ENCODE measurements at places on chromosomes 11 and 22.

- no peak for DNase-seq
Observed at GRCh38 chr22:50479721-50480120, 1.6 kb upstream of the ADM2 start.

GRCh38 chr22:21669026-21669425, 3.2 kb downstream of the PPIL2 start:
- no peak for DNase-seq

- no peak for DNase-seq
Observed at GRCh38 chr11:125351868-125352250, 144.2 kb downstream of the FEZ1 start.

GRCh38 chr11:74004759-74005615, 3.9 kb downstream of the UCP3 start:
- DNase-seq = peak; percentile 73

DNA sequence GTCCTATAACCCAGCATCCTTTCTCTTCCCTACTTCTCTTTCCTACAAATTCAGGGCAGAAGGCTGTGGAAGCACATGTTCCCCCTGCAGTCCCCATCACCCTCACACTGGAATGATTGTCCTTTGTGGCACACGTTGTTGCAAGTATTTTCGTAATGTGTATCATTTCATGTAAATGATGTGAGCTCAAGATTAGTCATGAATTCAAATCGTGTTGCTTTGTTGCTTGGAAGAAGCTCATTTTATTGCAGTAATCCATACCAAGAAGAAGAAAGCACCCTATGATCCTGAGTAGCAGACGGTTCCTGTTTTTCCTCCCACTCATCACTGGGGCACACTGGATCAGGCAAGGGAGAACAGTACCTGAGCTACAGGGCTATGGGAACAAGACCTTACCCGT, 173.4 kb downstream of the NCAM1 start:
- no peak for DNase-seq

GRCh38 chr11:35905646-35906276, 38.1 kb upstream of the LDLRAD3 start:
- no peak for DNase-seq

DNA sequence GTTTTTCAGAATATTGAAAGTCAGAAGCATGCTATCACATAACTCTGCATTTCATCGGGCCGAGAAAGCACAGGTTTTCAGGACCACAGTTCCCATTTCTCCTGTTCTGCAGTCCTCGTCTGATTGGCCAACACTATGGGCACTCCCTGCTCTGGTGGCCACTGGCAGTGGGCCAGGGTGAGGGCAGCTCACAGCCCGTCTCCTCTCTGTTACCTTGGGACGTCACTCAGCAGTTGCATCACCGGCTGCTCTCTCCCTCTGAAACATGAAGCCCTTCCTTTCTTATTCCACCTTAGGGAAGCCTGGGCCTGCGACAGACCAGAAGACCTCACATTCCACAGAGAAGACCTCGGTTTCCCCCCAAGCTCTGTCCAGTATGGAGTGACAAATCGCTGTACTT, 11.4 kb upstream of the MICAL3 start:
- no peak for DNase-seq

GRCh38 chr11:84812471-84812969, 814.6 kb downstream of the DLG2 start:
- no peak for DNase-seq

DNA sequence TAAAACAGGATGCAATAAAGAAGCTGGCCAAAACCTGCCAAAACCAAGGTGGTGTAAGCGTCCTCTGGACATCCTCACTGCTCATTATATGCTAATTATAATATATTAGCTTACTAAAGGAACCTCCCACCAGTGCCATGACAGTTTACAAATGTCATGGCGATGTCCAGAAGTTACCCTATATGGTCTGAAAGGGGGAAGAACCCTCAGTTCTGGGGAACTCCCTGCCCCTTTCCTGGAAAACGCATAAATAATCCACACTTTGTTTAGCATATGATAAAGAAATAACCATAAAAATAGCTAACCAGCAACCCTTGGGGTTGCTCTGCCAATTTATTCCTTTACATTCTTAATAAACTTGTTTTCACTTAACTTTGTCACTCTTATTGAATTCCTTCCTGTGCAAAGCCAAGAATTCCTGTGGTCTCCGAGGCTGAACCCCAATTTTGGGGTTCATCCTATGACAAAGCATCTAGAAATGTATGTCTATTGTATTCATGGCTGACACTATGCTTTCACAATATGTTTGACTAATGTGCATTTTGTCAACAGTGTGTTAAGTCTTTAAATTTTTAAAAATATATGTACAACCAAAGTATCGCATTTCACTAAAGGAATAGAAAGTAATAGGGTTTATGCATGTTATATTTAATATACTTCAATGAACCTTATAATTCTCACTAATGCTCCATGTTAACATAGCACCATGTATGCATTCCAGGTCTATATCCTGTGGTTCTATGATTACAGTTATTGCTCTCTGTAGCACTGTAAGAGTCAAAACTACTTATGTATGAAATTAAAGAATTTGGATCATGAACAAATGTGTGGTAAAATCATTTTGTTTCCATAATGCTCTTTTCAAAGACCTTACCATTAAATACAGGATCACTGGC, 25.1 kb downstream of the LGR4 start:
- no peak for DNase-seq

DNA sequence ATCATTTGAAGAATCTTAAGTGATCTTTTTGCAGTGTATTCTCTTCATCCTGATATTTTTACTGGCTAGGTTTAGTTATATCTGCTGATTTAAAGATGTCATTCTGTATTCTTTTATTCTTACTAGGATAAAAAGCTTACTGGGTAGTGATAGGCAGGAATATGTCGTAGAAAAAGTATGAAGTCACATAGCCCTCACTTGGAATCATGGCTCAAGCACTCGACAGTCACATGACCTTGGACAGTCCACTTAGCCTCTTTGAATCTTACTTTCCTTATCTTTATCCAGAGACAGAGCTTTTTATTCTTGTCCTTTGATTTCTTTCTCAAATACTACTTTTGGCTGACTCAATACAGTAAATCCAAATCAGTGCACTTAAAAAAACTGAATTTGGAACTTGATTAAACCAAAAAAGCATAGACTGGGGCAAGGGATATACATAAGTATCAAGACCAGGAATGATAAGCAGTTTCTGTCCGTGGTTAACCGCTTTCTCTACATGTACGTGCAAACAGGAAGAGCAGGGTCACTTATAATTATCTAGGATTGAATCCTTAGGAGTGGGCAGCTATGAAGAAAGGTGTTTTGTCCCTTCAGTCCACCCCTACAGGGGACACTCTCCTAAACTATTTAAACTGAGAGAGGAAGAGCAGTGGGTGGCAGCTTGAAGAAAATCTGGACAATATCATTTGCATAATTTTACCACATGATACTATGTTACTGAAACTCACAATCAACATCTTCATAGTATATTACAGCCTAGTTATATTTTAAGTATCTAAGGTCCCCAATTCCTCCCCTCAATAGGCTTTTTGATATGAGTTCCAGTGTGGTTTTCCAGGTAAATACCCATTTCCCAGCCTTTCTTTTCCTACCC, 8.0 kb downstream of the MMP7 start:
- no peak for DNase-seq

GRCh38 chr11:112728288-112728687, 232.9 kb upstream of the NCAM1 start:
- DNase-seq = no peak

DNA sequence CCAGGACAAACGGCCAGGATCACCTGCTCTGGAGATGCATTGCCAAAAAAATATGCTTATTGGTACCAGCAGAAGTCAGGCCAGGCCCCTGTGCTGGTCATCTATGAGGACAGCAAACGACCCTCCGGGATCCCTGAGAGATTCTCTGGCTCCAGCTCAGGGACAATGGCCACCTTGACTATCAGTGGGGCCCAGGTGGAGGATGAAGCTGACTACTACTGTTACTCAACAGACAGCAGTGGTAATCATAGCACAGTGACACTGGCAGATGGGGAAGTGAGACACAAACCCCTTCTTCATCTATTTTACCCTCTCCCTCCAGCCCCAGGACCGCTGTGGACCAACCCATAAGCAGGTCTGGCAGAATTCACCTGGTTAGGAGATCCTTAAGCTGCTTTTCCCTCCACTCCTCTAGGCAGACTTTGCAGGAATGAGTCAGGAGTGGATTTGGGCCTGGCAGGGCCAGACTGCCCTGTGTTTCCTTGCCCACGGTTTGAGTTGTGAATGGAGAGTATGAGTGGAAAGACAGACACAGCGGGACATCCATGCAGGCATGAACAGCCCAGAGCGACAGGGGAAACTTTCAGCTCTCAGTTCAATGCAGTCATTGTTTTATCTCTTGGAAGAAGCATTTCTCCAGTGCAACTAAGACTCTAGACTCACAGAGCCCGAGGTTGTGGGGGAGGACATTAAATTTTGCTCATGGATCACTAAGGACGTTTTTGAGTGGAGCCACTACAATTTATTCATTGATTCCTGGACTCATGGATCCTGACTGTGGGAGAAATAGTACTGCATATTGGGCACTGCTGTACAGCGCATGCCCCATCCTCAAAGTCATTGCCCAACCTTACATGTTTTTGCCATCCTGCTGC, 75.3 kb upstream of the IGLL5 start:
- DNase-seq = no peak
